Thoracic aorta (tissue), 2 donors: ENCODE measurements at places on chromosomes 12 and 14.

DNA sequence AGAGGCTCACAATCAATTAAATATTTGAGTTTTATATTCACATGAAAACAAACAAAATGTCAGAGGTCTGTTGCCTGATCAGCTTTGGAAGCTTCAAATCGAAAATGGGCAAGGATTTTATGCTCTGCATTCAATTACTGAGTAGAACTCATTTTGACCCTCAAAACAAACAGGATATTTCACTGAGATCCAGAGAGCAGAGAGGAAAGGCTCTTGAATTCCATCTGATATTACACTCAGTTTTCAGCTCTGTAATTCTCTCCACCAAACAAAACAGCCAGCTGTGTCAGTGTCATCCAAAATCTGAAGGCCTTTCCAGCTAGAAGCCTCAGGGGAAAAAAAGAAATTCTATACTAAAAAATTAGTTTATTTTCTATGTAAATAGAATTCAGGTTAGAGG is 128.6 kb upstream of the FLRT2 start:
- no peak for DNase-seq
- H3K36me3 ChIP-seq = no peaks in the 10 kb centered on the region
- H3K27ac ChIP-seq = no peak overlapping the region

DNA sequence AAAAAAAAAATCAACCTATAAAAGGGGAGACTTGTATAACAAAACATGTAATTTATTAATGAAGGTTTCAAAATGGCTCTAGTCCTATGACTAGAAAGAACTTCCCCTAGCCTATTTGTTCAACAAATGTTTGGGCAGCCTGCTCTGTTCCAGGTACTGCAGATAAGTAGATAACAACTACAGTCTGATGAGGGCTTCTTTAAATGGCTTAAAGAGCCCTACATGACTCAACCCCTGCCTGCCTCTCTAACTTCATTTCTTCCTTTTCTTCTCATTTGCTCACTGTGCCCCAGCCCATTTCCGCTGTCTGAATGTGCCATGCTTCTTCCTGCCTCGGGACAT is 21.5 kb downstream of the ALDH6A1 start:
- DNase-seq = no peak
- H3K27ac ChIP-seq = no peak overlapping the region
- no peak overlapping the region for H3K4me3 ChIP-seq
- no peaks in the 10 kb centered on the region for H3K27me3 ChIP-seq

GRCh38 chr12:52239767-52240166 is 6.7 kb downstream of the KRT7 start:
- H3K27ac ChIP-seq = no peak overlapping the region
- H3K4me1 ChIP-seq = peaks cover 22% of the 10 kb centered on the region
- H3K4me3 ChIP-seq = no peak overlapping the region
- no peaks in the 10 kb centered on the region for H3K27me3 ChIP-seq
- DNase-seq = no peak

DNA sequence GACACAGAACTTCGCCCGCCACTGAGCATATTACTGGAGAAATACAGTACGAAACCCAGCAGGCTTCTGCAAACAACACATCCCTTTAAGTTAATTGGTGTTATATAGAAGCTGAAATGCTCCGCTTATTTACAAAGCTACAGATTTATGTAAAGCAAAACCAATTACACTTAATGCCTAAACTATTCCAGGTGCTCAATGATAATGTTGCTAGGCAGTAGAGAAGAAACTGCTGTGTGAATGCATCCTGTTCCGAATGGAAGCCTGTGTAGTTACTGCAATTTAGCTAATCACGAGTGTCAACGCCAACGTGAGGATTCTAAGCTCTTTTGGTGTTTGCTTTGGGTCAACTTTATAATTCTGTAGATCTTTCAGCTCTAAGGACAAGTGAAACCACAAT is 89.8 kb downstream of the SLC15A5 start:
- no peak for DNase-seq
- H3K27ac ChIP-seq = no peak overlapping the region
- no peaks in the 10 kb centered on the region for H3K36me3 ChIP-seq
- H3K4me1 ChIP-seq = no peaks in the 10 kb centered on the region
- no peaks in the 10 kb centered on the region for H3K27me3 ChIP-seq
- H3K4me3 ChIP-seq = no peak overlapping the region

DNA sequence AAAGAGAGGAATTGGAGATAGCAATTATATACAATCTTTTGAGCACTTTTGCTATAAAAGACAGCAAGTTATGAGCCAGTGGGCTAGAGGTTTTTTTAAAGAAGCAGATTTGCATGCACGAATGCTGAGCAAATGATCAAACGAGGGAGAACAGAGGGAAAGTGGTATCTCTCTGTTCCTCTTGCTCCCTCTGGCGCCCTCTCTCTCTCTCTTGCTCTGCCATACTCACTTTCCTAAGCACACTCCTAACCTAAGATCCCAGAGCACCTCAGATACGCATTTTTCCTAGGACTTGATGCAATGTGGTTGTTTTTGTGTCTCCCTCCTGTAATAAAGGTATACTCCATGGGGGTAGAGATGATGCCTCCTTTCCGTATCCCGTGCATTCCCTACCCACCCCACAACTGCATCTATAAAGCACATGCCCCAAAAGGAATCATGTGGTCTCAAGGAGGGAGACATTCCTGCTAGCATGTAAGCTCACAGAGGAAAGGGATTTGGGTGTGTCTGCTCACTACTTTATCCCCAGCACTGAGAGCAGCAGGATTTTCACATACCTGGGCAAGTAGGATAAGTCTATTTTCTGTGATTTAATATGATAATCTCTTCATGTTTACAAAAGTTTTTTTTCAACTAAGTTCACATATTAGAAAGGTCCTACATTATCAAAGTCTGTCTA is 270.2 kb downstream of the SSPN start:
- H3K36me3 ChIP-seq = no peaks in the 10 kb centered on the region
- no peaks in the 10 kb centered on the region for H3K27me3 ChIP-seq
- H3K4me1 ChIP-seq = no peaks in the 10 kb centered on the region
- no peak overlapping the region for H3K4me3 ChIP-seq
- DNase-seq = no peak
